ENCODE measurements at places on chromosomes 4 and X. TPM values are rescaled to one million over a fixed set of nuclear protein-coding genes. Genes with fewer than 3 reads are reported as not detected.

Gene TLR10
- total RNA-seq: not detected

Gene MSN
- 965 TPM for total RNA-seq

Gene GC
- total RNA-seq: not detected

Gene ARHGAP36
- 0.10 TPM for total RNA-seq

Gene GAGE12J
- total RNA-seq: not detected

Gene CCDC149
- 13.4 TPM for total RNA-seq

Gene IL1RAPL2
- total RNA-seq: not detected

Gene PPP1R3F
- total RNA-seq: 2.1 TPM

Gene HSFX3
- total RNA-seq: not detected

Gene ATOH1
- not detected for total RNA-seq

Gene TRPC3
- not detected for total RNA-seq

Gene PABPC4L
- total RNA-seq: 0.98 TPM

Gene FGF2
- 36.6 TPM for total RNA-seq

Gene ATP1B4
- not detected for total RNA-seq

Gene RNF150
- 0.19 TPM for total RNA-seq

Gene APLN
- total RNA-seq: 237 TPM

Gene GPR34
- total RNA-seq: not detected

Gene HERC6
- total RNA-seq: 6.7 TPM

Gene ABCD1
- 13.8 TPM for total RNA-seq

Gene TIGD2
- total RNA-seq: 3.3 TPM

Gene ATP8A1
- total RNA-seq: 15.0 TPM

Gene EFHC2
- total RNA-seq: not detected

Gene MID2
- total RNA-seq: 67.5 TPM

Gene BEND2
- not detected for total RNA-seq

Gene TEX13A
- not detected for total RNA-seq

Gene TAPT1
- 12.3 TPM for total RNA-seq

Gene USP9X
- 107 TPM for total RNA-seq

Gene RTL5
- total RNA-seq: 0.33 TPM

Gene APEX2
- 18.3 TPM for total RNA-seq

Gene TKTL2
- not detected for total RNA-seq

Gene RASGEF1B
- total RNA-seq: 0.29 TPM
